BJ (cell line): ENCODE measurements at places on chromosomes 4 and X. TPM values are rescaled to one million over a fixed set of nuclear protein-coding genes. Genes with fewer than 3 reads are reported as not detected.

The GATA1 gene
- not detected in 2 replicates for polyA plus RNA-seq

The FOXO4 gene
- 2.1 and 2.4 TPM in 2 replicates for polyA plus RNA-seq

The PAGE5 gene
- not detected in 2 replicates for polyA plus RNA-seq

The SYN1 gene
- polyA plus RNA-seq = 0.23 and 0.48 TPM in 2 replicates

The SPANXC gene
- polyA plus RNA-seq = not detected in 2 replicates

The TXLNG gene
- 4.5 and 8.9 TPM in 2 replicates for polyA plus RNA-seq

The UGT2A1 gene
- not detected in 2 replicates for polyA plus RNA-seq

The FAM47A gene
- not detected in 2 replicates for polyA plus RNA-seq

The CENPVL1 gene
- polyA plus RNA-seq = not detected in 2 replicates

The SERPINA7 gene
- not detected in 2 replicates for polyA plus RNA-seq

GRCh38 chr4:20403290-20403689 is 151.6 kb downstream of the SLIT2 start:
- no peak for DNase-seq

DNA sequence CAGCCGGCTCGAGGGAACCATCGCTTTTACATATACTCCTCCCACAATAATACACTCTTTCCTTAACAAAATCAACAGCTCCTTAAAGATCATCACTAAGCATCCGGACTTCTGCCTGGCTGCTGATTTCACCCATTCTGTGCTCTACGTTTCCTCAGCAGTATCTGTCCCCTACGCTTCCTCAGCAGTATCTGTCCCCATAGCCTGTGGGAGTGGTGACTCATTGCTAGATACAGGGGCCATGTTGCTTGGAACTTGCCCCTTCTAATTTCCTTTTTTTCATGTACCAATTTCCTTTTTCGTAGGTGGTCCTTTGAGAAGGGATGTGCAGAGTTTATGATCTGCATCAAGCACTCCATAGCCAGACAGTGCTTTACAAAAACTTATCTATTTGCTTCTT is 18.6 kb downstream of the MAP3K15 start:
- no peak for DNase-seq

GRCh38 chr4:115219862-115220261 is 106.4 kb upstream of the NDST4 start:
- DNase-seq = no peak

- DNase-seq = no peak
Measured at GRCh38 chrX:77617206-77617605, 168.8 kb downstream of the ATRX start.

GRCh38 chr4:185540487-185541120 is 5.3 kb upstream of the PDLIM3 start:
- no peak for DNase-seq

DNA sequence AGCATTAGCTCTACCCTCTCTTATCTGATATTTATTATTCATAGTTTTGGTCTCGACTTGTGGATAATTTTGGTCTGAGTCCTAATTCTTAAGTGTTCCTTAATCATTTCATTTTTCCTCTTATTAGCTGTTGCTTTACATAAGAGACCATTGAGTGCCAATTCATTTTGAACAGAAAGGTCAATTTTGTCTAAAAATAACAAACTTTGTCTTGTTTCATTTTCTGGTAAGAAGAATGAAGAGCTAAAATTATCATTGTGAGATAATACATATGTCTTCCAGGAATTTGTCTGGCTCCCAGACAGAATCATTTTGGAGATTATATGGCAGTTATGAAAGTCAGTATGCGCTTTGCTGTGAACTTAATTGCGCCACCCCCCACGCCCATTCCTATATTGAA is 1471.8 kb downstream of the PCDH7 start:
- no peak for DNase-seq

DNA sequence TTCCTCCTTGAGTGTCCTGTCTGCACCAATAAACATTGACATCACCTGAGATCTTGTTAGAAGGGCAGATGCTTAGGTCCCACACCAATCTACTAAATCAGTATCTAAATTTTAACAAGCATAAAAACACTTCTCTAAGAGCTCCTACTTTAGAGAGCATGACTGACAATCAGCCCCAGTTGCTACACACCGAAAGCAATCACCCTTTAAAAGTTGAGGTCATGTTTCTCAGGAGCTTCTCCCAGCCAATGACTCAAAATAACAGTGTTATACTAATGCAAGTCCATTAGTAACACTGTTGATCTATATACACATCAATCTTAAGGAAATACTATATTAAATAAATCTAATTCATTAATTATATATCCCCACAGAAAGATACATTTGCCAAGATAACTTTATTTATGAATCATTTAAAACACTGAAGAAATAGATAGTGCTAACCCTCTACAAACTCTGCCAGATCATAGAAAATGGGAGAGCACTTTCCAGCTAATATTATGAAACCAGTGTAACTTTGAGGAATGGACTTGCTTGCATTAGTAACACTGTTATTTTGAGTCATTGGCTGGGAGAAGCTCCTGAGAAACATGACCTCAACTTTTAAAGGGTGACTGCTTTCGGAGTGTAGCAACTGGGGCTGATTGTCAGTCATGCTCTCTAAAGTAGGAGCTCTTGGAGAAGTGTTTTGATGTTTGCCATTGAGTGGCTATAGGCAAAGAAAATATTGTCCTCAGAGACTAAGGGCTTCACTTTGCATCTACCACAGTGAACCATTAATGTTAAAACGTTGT is 109.8 kb upstream of the HDX start:
- no peak for DNase-seq

DNA sequence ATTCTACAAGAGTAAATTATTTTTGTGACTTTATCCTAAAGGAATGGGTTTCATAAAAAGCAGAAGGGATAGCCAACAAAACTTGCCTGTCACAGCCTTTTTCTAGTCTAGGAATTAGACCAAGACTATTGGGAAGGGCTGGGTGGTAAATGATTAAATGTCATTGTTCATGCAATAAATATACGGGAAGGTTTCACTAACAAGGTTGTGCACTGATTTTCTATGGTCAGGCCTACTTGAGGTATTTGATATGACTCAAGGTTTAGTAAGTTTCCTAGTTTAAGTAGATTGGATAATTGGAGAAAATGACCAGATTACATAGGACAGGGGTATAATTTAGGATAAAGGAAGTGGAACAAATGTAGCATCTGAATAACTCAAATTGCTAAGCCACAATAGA is 249.1 kb upstream of the BMP3 start:
- no peak for DNase-seq

DNA sequence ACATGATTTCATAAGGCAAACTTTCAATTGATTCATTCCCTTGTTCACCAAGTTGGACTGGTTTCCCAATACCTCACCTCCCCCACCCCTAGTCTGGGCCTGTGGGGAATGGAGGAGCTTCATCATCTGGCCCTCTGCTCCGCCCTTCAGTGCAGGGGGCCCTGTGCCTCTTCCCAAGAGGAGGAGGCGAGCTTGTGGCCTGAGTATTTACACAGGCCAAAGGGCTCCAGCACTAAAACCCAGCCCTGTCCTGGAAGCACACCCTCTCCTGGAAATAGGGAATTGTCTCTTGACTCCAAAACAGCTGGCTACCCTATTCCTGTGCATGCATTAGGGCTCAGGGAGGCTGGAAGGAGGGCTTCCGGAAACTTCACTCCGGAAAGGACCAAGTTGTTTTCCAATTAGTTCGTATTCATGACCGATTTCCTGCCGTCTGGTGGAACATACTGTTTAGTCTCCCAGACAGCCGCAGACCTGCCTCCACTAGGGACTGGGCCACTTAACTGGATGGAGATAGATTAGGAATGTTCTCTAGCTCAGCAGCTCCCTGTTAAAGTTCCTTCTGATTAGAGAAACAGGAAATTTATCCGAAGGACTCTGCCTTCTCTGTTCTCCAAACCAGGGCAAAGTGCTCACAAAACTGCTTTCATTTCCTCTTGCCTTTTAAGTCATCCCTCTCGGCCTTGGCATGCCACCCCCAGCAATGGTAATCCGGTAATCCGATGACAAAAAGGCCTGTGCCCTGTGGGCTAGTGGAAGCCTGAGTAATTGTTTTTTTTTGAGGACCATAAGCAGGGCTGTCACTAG is 5.8 kb downstream of the SRPX2 start:
- peak; percentile 75 for DNase-seq

DNA sequence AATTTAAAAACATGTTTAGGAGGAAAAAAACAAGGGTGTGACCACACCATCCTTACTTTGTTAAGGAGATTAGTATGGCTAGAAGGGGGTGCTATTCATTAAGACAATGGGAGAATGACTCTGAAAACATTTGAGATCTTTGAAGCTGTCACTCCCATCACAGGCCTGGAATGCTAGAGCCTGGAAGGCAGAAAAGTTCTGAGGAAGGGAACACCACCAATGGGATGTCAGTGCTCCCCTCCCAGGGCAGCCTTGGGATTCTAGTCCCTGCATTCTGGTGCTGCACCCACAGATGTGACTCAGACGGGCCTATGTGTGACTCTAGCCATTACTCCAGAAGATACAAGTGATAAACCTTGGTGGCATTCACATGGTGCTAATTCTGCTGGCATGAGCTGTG is 162.2 kb upstream of the ANXA10 start:
- no peak for DNase-seq

- DNase-seq = peak; percentile 27
Measured at GRCh38 chr4:73816814-73817213, 19.7 kb upstream of the CXCL6 start.

GRCh38 chr4:148651991-148652390 is 209.8 kb upstream of the NR3C2 start:
- DNase-seq = no peak

GRCh38 chrX:52990848-52991247 is 32.5 kb upstream of the FAM156A start:
- DNase-seq = no peak

GRCh38 chrX:153642051-153642654 is 4.8 kb upstream of the DUSP9 start:
- no peak for DNase-seq

DNA sequence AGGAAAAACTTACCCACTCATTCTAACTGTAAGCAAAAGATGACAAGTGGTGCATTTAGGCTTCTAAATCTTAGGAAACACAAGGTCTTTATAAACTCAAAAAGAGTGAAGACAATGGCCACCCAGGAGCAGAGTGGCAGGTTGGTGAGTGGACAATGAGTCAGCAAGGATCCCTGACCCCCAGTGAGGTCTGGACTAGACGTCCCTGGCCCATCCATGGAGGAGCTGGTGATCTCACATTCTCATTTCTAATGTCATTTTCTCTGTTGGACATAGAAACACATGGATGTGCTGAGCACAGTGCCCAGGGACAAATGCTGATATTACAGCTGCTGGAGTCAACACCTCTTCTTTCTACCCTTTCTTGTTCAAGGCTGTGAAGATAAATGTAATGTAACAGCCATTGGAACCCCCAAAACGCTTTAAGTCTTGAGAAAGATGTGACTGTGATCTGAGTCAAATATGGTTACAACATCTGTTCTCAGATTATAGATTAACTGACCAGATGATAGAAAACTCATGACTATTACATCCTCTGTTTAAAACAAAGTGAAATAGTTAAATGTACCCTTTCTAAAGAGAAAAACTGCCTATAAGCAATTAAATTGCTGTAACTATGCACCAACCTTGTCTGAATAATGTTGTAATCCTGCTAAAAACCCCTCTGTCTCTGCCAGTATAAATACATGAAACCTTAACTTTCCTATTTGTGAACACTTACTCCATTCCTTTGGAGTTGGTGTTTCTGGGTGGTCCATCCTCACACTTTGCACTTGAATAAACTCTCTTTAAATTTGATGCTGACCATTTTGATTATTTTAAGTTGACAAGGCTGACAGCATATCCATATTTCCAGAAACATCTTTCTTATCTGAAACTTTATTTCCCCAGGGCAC is 92.7 kb downstream of the USP46 start:
- no peak for DNase-seq

DNA sequence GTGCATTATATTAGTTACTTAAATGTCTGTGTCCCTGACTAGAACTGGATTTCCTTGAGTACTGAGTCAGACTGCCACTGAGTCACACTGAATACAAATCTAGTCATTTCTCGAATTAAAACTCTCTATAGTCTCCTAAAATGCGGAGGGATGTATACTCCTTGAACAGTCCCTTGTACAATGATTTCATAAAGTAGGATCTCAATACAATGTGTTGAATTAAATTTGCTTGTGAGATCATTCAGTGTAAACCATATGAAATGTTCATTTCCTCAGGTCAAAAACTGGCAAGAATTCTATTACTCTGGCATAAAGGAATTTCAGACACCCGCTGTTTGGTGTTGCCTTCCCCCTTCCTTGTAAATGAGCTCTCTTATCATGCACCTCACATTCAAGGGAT is 17.5 kb upstream of the FAM241A start:
- DNase-seq = no peak

GRCh38 chr4:79050541-79050880 is 111.3 kb upstream of the PAQR3 start:
- no peak for DNase-seq

- DNase-seq = no peak
Measured at GRCh38 chr4:175090116-175090515, 172.0 kb downstream of the ADAM29 start.

DNA sequence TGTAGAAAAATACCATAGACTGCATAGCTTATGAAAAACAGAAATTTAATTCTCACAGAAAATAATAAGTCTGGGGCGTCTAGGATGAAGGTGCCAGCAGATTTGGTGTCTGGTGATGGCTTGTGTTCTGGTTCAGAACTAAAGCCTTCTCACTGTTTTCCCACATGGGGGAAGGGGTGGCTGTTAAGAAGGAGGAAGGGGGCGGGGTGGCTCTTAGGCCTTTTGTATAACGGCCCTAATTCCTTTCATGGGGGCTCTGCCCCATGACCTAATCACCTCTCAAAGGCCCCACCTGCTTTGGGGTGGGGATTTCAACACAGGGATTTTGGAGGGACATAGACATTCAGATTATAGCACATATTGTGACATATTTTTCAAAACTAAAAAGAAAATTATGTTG is 173.2 kb upstream of the TECRL start:
- DNase-seq = no peak

DNA sequence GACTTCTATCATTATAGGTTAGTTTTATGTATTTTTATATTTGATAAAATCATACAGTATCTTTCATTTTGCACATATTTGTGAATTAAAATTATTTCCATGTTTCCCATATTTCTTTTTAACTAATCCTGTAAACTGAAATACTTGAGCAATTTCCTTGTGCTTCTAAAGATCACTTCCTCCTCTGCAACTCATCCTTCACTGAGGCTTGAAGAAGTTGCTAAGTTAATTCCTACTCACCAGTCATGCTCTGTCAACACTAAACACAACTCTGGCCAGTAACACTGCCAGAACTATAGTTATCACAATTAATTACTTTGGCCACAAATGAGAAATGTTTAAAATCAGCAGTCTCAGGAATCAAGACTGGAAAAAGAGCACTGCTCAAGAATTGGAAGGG is 6.7 kb downstream of the SPATA4 start:
- no peak for DNase-seq

DNA sequence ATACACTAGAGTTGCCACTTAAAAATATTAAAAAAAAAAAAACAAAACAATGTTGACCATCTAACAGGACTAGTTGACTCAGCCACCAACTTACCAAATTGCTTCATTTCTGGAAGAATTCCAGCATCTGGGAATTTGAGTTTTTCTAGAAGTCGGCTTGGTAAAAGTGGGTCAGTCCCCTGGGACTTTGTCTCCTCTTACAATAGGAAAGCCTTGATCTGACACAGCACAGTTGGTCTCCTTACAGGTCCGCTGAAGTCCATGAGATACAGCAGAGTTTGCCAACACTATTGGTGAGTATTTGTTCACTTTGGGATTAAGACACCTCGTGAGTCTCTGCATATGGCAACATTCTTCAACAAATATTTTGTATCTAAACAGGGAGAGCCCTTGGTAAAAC is 18.2 kb upstream of the DDIT4L start:
- no peak for DNase-seq
